IMR-90 (cell line): ENCODE measurements at places on chromosomes 2 and 18. TPM values are rescaled to one million over a fixed set of nuclear protein-coding genes. Genes with fewer than 3 reads are reported as not detected.

DNA sequence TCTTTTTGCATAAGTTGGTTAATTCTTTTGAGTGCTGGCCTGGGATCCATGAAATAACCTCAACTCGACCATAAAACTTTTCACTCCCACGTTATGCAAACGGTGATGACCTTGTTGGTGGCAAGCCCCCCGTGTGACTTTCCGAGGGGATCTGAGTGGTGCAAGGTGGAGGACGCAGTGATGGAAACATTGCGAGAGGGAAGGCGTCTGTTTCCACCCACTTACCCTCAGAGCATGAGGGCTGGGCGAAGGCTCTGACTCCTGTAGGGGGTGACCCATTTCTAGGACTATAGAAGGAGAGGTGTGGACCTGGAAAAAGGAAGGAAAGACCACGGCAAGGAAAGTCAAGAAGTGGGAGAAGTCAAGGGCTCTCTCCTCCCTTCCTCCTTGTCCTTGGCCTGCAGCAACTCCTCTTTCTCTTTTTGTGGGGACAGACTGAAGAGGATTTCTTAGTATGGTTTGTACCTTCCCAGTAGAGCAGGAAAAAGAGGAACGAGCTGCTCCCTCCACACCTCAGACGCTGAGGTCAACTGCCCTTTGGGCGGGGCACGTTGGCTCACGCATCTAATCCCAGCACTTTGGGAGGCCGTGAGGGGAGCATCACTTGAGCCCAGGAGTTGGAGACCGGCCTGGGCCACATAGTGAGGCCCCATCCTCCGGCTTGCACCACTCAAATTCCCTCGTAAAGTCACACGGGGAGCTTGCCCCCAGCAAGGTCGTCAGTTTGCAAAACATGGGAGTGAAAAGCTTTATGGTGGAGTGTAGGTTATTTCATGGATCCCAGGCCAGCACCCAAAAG, 15.5 kb upstream of the CD8A start:
- no peak overlapping the region for H3K4me3 ChIP-seq
- no peak overlapping the region for H3K27ac ChIP-seq
- no peaks in the 10 kb centered on the region for H3K4me1 ChIP-seq
- DNase-seq = no peak
- peaks cover 47% of the 10 kb centered on the region for H3K27me3 ChIP-seq
- H3K36me3 ChIP-seq = no peaks in the 10 kb centered on the region

DNA sequence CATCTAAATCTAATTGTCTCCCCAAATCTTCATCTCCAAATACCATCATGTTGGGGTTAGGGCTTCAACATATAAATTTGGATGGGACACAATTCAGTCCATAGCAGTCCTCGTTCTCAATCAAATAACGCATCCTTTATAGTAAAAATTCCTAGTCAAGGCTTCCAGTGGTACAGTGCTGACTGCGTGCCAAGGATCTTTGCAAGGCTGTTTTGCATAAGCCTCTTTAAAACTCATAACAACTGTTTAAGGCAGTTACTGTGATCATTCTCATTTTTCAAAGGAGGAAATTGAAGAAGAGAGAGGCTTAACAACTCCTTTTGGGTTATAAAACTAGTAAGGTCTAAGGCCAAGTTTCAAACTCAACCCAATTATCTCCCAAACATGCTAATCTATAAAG, 666.9 kb downstream of the NYAP2 start:
- H3K4me3 ChIP-seq = no peak overlapping the region
- H3K4me1 ChIP-seq = peaks cover 3% of the 10 kb centered on the region; the same call in 1 of the 2 replicates
- H3K27me3 ChIP-seq = no peaks in the 10 kb centered on the region
- no peak overlapping the region for H3K27ac ChIP-seq
- DNase-seq = no peak

DNA sequence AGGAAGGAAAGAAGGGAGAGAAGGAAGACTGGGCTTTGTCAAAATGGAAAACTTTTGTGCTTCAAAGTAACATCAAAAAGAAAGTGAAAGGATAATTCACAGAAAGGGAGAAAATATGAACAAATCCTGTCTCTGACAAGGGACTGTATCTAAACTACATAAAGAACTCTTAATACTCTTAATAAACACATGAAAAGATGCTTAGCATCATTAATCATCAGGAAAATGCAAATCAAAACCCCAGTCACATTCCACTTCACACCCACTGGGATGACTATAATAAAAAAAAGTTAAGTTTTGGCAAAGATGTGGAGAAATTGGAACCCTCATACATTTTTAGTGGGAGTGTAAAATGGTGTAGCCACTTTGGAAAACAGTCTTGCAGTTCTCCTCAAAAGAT, 11.8 kb upstream of the ZFP36L2 start:
- no peak overlapping the region for H3K27ac ChIP-seq
- no peak overlapping the region for H3K4me3 ChIP-seq
- peak; percentile 15 for DNase-seq
- H3K27me3 ChIP-seq = no peaks in the 10 kb centered on the region
- no peaks in the 10 kb centered on the region for H3K4me1 ChIP-seq

- no peaks in the 10 kb centered on the region for H3K27me3 ChIP-seq
- H3K36me3 ChIP-seq = peaks cover 56% of the 10 kb centered on the region
- no peak overlapping the region for H3K27ac ChIP-seq
- DNase-seq = no peak
- peaks cover 2% of the 10 kb centered on the region; the same call in 1 of the 2 replicates for H3K4me1 ChIP-seq
- H3K4me3 ChIP-seq = no peak overlapping the region
Observed at GRCh38 chr2:217827430-217828201, 175.2 kb downstream of the TNS1 start.

DNA sequence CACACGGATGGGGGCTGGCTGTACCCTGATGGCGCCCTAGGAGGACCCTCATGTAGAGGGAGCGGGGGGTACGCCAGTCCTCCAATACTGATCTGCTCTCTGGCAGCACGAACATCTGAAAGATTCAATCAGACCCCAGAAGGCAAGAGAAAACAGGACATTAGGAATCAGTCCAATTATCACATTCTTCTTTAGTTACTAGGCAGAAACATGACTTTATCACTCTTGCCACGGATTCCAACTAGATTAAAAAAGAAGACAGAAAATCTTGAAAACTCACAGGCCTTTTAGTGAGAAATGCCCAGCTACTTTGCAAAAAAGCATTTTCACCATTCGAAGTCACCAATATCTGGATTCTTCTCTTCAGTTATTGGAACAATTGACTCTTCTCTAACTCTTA, 68.4 kb downstream of the ID2 start:
- H3K36me3 ChIP-seq = peaks cover 3% of the 10 kb centered on the region; the same call in 1 of the 2 replicates
- no peaks in the 10 kb centered on the region for H3K27me3 ChIP-seq
- peak overlapping the region; percentile 32; the same call in 1 of the 2 replicates for H3K27ac ChIP-seq
- DNase-seq = peak; percentile 18
- no peak overlapping the region for H3K4me3 ChIP-seq
- peaks cover 7% of the 10 kb centered on the region for H3K4me1 ChIP-seq

DNA sequence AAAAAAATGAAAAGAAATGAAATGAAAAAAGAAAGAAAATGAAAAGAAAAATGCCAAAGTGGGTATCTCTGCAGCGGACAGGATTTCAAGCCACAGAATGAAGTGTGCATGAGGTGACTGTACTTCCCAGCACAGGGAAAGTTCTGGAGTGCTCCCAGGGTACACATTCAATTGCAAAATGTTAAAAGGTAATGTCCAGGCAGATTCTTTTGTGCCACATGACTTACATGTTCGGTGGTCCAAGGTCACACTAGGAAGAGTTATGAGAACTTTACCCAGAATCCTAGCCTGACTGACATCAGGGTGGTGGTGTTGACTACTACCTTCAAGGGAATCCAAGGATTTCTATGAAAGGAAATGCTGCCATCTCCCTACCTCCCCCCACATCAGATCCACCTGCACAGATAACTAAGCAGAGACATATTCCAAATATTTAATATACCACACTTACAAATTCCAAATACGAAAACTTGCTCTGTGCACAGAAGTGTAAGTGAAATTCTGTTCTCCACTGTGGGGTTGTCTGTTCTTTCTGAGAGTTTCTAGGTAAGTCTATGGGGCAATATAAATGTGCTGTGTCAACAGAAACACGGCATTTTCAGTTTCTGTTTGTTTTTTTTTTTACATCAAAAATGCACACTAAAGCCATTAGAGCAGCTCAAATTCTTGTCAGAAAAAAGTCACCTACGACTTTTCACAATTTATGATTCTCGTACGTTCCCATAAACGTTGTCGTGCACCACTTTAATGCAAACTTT, 56.6 kb downstream of the CABYR start:
- H3K4me1 ChIP-seq = peaks cover 8% of the 10 kb centered on the region
- no peak overlapping the region for H3K4me3 ChIP-seq
- no peaks in the 10 kb centered on the region for H3K27me3 ChIP-seq
- H3K36me3 ChIP-seq = no peaks in the 10 kb centered on the region; the same call in 1 of the 2 replicates
- H3K27ac ChIP-seq = no peak overlapping the region

DNA sequence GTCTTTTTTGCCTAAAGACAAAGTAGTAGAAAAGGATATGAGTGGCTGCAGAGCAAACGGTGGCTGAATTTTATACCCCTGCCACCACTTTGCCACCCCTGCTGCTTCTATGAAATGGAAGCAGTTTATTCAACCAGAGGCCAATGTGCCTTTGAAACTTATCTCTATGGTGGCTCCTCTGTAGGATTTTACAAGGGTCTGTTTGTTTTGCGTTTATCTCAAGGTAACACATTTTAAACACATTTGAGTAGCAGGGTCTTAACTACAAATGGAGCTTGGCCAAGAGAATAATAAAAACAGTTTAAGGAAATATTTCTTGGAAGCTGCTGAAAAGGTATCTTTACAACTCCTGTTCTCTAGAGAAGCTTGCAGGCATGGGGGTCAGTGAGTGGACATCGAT, 6.1 kb downstream of the ALLC start:
- no peak overlapping the region for H3K4me3 ChIP-seq
- H3K27me3 ChIP-seq = no peaks in the 10 kb centered on the region; the same call in 1 of the 2 replicates
- DNase-seq = no peak
- H3K36me3 ChIP-seq = no peaks in the 10 kb centered on the region
- no peak overlapping the region for H3K27ac ChIP-seq

GRCh38 chr2:233772583-233772982, 5.5 kb upstream of the MROH2A start:
- no peaks in the 10 kb centered on the region for H3K4me1 ChIP-seq
- H3K4me3 ChIP-seq = no peak overlapping the region
- DNase-seq = no peak
- no peaks in the 10 kb centered on the region for H3K36me3 ChIP-seq
- H3K27ac ChIP-seq = no peak overlapping the region
- H3K27me3 ChIP-seq = no peaks in the 10 kb centered on the region

GRCh38 chr18:55997151-55997561, 409.2 kb upstream of the TCF4 start:
- H3K4me1 ChIP-seq = peaks cover 8% of the 10 kb centered on the region
- no peaks in the 10 kb centered on the region for H3K27me3 ChIP-seq
- no peak for DNase-seq
- no peak overlapping the region for H3K4me3 ChIP-seq

DNA sequence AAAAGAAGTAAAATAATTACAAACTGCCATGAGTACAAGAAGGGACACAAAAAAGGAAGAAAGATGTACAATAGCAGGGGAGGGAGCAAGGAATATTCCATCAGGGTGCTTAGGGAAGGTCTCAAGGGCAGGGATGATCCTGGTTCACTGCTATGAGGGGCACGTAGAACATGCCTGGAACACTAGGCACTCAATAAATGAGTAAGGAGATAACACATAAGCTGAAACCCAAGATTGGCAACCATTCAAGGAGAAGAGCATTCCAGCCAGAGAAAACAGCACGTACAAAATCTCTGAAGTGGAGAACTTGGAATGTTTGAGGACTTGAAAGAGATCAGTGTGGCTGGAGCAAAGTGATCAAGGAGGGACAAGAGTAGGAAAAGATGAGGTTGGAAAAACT, 103.2 kb downstream of the FAM161A start:
- H3K36me3 ChIP-seq = no peaks in the 10 kb centered on the region
- H3K4me3 ChIP-seq = no peak overlapping the region
- no peaks in the 10 kb centered on the region for H3K27me3 ChIP-seq

DNA sequence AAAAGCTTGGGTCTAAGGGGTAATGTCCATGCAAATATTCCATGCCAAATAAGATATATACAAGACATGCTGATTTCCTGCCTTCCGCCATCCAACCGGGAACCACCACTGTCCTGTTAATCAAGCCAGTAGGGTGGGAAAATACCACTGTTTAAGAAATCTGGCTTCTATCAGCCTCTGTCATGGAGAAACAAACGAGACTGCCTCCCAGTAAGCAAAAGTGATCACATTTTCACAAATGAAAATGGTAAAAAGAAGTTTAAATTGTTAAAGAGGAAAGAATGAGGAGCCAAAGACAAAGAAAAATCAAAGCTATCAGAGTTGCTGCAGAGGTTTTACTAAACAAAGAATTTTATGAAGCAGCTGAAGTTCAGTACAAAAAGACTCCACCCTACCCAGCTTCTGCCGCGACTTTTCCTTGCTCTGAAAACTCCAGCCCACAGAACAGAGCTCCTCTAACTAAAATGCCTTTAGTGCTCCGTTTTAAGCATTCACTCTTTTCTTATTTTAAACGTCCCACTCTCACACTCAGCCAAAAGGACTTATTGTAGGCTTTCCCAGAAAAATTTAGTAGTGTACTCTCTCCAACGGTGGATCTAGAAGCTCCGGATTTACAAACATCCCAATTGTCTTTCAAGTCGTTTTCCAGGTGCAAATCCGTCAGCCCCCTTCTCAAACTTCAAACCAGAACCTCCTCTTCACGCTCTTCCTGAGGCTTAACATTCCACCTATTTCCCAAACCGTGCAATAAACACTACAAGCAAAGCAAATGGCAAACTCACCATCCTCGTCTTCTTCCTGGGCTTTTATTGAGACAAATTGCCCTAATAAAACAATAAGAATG, 613 bp downstream of the COL5A2 start:
- H3K27ac ChIP-seq = peak overlapping the region; percentile 87
- H3K4me3 ChIP-seq = peak overlapping the region; percentile 96
- H3K4me1 ChIP-seq = peaks cover 3% of the 10 kb centered on the region; the same call in 1 of the 2 replicates
- H3K36me3 ChIP-seq = no peaks in the 10 kb centered on the region; the same call in 1 of the 2 replicates
- no peaks in the 10 kb centered on the region for H3K27me3 ChIP-seq

DNA sequence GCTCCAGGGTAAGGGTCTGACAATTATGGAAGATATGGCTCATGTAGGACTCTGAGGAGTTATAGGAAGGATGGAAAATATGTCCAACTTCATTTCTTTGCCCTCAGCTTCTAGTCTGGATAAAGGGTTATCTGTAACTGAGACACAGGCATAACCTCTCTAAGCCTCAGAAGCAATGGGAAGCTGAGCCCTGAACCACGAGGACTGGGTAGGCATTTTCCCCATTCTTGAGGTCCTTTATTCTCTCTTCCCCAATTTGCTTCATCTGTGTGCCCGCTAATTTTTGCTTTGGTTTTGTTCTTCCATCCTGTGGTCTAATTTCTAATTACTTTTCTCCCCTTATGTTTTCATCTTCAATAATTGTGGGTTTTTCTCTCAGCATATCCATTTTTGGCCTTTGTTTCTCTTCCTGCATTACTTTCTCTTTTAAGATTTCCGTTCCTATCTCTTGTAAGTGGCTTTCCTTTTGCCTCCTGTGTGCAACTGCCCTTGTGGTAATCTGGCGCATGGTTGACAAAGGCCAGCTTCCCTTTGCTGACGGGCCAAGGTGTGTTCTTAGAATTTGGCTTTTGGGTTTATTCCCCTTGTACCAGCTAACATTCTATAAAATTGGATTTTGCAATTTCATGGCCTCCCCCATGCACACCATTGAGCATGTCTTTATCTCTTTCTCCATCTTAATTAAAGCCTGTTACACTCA, 343.8 kb downstream of the TXNL1 start:
- DNase-seq = no peak
- H3K4me1 ChIP-seq = no peaks in the 10 kb centered on the region
- H3K27ac ChIP-seq = no peak overlapping the region
- no peak overlapping the region for H3K4me3 ChIP-seq

REG1B gene
- polyA plus RNA-seq = not detected in 2 replicates

NAT8 gene
- polyA plus RNA-seq = not detected in 2 replicates

TFCP2L1 gene
- not detected in 2 replicates for polyA plus RNA-seq
